ENCODE measurements at places on chromosomes 2 and 18.
A peak's percentile ranks its signal among the peaks of the same experiment; 100 is the strongest.

- DNase-seq, result no peak
Measured at GRCh38 chr2:43344868-43345373, 118.5 kb upstream of the ZFP36L2 start.

GRCh38 chr2:10712185-10712809 is 9.1 kb upstream of the ATP6V1C2 start:
- no peak for DNase-seq

DNA sequence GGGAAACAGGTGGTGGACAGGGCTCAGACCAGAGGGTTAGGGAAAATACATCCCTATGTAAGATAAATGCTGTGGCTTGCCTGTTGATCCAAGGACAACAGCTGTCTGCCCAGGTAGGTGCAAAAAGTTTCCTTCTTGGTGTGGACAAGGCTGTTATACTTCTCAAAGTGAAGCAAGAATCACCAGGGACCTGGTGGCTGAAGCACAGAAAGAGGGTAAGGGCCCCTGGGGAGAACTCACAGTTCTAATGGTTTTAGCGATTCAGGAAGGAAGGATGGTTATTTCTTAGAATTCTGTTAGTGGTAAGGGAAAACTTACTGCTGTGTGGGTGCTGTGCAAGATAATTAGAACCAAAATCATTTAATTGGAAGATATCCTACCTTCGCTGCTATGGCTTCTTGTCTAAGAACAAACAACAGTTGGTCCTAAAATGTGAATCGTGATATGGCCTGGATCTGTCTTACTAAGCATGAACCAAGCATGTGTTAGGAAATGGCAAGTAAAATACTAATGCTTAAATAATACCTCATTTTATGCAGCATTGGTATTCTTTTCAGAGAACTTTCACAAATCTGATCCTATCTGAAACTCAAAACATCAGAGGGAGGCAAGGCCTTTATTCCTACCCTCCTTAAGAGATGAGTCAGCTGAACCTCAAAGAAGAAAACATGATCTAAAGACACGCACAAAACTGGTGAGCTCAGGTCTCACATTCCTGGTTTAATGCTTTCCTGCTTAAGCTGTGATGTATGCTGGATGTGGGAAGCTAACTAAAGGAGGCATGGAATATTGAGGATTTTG is 159.2 kb upstream of the THUMPD2 start:
- DNase-seq, result no peak

- DNase-seq, result no peak
Measured at GRCh38 chr2:15186118-15186517, 375.0 kb downstream of the NBAS start.

DNA sequence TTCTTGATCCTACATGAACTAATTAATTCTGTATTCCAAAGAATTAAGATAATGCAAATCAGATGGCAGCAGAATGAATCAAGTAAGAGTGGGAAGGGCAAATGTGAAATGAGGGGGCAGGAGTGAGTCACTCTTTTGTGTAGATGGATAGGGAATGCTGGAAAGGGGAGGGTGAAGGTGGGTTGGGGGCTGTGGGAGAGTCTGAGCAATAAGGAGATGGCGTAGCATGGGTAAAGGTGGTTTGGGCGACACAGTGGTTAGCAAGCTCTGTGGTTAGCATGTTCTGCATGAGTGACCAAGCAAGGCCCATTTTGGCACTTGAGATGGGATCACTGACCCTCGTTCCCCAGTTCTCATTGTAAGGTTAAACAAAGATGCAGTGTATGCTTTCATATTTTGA is 20.4 kb downstream of the GPD2 start:
- peak; percentile 46 for DNase-seq

GRCh38 chr2:96694816-96695455 is 44.9 kb downstream of the LMAN2L start:
- DNase-seq, result no peak

- DNase-seq, result no peak
Measured at GRCh38 chr2:151918308-151918707, 90.1 kb upstream of the ARL5A start.

DNA sequence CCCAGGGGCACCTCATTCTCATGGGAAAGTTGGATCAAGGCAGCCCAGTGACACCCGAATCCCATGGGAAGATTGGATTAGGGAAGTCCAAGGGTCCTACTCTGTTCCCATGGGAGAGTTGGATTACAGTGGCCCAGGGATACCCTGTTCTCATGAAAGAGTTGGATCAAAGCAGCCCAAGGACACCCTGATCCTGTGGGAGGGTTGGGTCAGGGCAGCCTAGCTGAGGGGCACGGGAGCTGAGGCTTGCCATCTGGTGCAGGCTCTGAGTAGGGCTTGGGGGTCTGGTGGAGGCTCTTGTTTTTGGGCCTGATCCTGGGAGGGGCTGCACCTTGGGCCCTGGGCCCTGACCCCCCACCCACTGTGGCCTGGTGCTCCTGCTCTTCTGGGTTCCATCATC is 87.1 kb downstream of the ACKR3 start:
- no peak for DNase-seq

GRCh38 chr2:68925295-68925896 is 27.3 kb downstream of the GKN2 start:
- DNase-seq, result peak; percentile 45

DNA sequence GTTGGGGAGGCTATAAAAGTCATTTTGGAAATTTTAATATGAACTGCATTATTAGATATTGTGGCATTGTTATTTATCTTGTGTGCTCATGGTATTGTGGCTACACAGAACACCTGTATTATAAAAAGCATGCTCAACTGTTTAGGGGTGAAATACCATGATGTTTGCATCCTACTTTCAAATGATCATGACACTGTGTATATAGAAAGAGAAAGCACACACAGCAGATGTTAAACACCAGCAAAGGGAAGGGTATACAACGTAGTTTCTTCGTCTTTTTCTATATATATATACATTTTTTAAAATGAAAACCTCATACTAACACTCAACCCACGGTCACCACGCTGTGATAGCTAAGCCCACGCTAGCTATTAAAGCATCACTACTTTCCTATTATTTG is 27.1 kb downstream of the STARD7 start:
- no peak for DNase-seq

DNA sequence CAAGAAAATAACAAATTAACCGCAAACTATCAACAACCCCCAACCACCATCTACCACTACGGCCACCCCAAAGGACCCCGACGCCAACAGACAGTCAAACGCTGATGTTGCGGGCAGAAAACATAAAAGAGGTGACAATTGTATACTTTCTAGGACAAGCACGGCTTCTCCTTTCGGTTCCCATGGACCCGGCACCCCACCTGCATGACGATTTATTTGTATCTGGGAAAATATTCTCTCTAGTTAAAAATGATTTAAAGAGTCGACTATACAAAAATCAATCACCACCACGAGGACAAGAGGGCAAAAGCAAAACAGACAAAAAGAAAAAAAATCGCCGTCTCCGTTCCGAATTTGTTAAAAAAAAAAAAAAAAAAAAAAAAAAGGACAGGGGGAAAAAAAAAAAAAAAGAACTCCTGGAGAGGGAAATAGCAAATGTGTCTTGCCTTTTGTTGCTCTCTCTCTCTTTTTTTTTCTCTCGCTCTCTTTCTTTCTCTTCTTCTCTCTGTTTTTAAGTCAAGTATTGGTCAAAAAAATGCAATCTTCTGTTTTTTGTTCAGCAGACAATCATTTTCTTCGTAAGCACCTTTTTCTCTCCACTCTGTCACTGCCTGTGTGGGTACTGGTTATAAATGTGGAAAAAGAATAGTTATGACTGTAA is 3.6 kb downstream of the SIX3 start:
- DNase-seq, result no peak

DNA sequence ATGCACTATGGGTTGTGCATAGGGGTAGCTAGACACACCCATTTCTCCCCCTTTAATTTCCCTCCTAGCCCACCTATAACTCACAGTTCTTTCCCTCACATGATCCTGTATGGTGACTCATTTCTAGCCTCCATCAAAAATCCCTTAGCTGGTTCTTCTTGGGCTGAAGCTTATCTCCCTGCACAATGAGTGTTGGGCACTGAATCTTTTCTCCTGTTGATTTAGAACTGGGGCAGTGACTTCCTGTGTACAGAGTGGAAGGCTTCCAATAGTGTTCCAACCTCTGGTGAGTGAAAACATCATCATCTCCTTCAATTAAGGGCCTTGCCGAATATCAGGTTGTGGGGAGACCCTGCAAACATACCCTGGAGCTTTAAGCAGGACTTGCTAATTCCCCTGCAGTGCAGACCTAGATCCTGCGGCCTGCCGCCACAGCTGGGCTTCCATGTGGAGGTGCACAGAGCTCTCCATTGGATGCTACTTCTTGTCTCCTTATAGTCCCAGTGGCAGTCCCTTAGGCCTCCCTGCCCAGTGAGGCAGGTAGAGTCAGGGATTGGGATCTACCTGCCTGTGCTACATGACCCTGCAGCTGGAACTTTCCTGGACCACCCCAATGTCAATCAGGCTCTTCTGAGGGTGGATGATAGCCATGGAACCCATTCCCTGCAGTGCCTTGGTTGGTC is 121.8 kb downstream of the PLB1 start:
- DNase-seq, result no peak

DNA sequence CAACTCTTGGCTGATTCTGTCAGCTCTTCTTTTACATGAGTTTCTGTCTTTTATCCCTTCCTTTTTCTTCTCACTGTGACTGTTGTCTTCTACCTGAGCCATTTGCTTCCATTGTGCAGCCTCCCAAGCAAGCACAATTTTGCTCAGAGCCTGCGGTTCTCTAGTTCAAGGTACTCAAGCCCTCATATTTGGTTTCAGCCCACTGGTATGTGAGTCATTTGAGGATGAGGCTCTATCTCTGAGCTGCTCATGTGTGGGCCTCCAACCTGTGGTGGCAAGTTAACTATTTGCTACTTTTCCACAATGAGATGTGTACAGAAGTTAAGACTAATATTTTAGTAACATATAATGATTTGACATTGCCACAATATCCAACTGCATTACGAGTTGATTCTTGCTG is 183.0 kb downstream of the PHLPP1 start:
- DNase-seq, result peak; percentile 25

GRCh38 chr2:216695401-216695821 is at the start of gene IGFBP5:
Gene IGFBP5 (minus strand): TSS chr2:216695549. CDS start chr2:216694775, 774 bp downstream.
- DNase-seq, result peak; percentile 77

Data from head of caudate nucleus (tissue), 42 donors.